T-cell (primary cell): ENCODE measurements at places on chromosomes 13 and 19. TPM values are rescaled to one million over a fixed set of nuclear protein-coding genes. Genes with fewer than 3 reads are reported as not detected.

- no peaks in the 10 kb centered on the region for H3K4me1 ChIP-seq
- no peak for DNase-seq
- H3K4me3 ChIP-seq = no peak overlapping the region
These were observed 53.5 kb upstream of the OLFM4 start for GRCh38 chr13:52975161-52975560.

Gene ELSPBP1
- not detected for total RNA-seq

- no peaks in the 10 kb centered on the region for H3K4me1 ChIP-seq
- DNase-seq = no peak
- H3K4me3 ChIP-seq = no peak overlapping the region
- H3K27me3 ChIP-seq = no peaks in the 10 kb centered on the region
These were observed 1135.0 kb downstream of the SLITRK1 start for GRCh38 chr13:82747291-82747690.

DNA sequence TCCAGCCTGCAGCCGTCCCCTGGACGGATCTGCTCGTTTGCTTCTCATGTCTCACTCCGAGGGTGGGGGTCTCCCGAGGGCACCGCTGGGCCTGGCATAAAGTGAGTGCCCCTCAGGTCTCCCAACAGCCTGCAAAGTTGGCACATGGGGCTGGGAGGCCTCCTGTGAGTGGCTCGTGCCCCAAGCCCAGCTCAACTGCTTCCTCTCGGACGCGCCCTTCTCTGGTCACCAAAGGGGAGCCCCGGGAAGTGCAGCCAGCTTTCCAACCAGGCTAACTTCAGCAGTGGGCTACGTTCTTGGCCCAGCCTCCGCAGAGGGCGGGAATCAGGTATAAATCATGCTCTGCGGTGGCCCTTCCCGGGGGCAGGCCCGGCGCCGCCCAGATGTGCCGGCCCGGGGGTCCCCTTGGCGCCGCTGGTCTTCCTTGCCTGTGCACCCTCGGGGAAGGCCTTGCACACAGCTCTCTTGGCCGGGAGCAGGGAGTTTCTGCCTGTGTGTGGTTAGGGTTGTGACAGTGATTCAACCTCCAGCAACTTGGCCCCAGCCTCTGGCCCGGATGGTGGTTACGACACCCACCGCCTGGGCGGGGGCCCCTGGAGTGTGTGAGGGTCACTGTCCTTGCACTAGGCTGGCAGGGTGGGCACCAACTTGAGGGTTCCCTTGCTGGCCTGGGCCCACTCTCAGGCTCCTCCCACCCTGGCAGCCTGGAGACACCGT is 20.7 kb downstream of the CEBPG start:
- no peaks in the 10 kb centered on the region for H3K27me3 ChIP-seq
- no peak overlapping the region for H3K27ac ChIP-seq
- DNase-seq = no peak

Gene ZNF528
- 32.4 TPM for total RNA-seq

Gene SCGB2B2
- total RNA-seq = 0.41 TPM

Gene CFAP97D2
- 2.6 TPM for total RNA-seq

- no peaks in the 10 kb centered on the region for H3K27me3 ChIP-seq
- no peak for DNase-seq
- no peak overlapping the region for H3K4me3 ChIP-seq
- peaks cover 18% of the 10 kb centered on the region for H3K4me1 ChIP-seq
- H3K27ac ChIP-seq = peak overlapping the region; percentile 85
These were observed 4.7 kb downstream of the SLC1A5 start for GRCh38 chr19:46783670-46784069.

Gene ETV2
- total RNA-seq = 0.91 TPM

DNA sequence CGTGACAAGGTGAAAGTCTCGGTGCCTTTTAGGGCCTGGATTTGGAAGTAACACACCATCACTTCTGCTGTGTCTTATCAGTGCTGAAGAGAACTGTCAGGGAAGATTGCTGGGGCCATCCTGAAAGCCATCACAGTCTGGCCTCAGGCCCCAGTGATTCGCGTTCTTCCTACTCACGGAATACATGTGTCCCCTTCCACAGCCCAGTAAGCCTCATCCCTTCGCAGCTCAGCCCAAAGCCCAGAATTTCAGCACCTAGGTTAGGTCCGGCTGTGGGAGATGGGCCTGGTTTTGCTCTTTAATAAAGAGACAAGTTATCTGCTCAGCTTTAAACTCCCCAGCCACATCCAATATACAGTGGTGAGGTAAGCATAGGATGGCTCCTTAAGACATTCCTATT is 113.0 kb upstream of the SPACA7 start:
- H3K4me3 ChIP-seq = no peak overlapping the region
- H3K36me3 ChIP-seq = no peaks in the 10 kb centered on the region
- DNase-seq = no peak
- peaks cover 5% of the 10 kb centered on the region for H3K27me3 ChIP-seq
- no peaks in the 10 kb centered on the region for H3K4me1 ChIP-seq

Gene KCNK6
- 12.9 TPM for total RNA-seq

Gene ZNF486
- total RNA-seq = 7.6 TPM

DNA sequence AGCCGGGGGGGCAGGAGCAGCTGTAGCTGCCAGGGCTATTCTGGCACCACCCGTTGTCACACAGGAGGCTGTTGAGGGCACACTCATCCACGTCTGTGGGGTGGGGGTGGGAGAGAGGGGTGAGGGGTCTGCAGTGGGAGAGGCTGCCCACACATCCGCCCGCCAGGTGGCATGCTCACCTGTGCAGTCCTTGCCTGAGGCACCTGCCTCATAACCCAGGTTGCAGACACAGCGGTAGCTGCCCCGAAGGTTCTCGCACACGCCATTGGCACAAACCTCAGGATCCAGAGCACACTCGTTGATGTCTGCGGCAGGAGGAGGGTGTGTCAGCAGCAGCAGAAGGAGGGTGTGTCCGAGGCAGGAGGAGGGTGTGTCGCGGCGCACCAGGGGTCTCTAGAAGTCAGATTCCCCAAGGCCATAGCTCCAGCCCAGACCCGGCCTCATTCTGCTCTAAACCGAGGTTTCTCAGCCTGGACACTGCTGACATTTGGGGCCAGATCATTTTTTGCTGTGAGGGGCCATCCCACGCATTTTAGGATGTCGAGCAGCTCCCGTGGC is 20.3 kb downstream of the FBN3 start:
- H3K4me1 ChIP-seq = no peaks in the 10 kb centered on the region
- no peaks in the 10 kb centered on the region for H3K36me3 ChIP-seq
- peaks cover 36% of the 10 kb centered on the region for H3K27me3 ChIP-seq
- no peak overlapping the region for H3K4me3 ChIP-seq
- H3K27ac ChIP-seq = no peak overlapping the region

Gene OLFM2
- total RNA-seq = 6.0 TPM

Gene IZUMO2
- total RNA-seq = not detected

DNA sequence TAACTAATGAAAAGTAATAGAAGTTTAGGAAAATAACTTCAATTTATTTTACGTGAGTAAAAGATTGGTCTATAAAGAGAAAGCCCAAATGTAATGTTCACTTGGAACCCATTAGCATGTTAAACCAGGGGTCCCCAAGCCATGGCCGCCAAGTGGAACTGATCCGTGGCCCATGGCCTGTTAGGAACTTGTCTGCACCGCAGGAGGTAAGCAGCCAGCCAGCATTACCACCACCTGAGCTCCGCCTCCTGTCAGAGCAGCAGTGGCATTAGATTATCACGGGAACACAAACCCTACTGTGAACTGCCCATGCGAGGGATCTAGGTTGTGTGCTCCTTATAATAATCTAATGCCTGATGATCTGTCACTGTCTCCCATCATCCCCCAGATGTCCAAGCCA is 818.7 kb upstream of the GPC6 start:
- no peaks in the 10 kb centered on the region for H3K27me3 ChIP-seq
- H3K27ac ChIP-seq = no peak overlapping the region
- H3K4me3 ChIP-seq = no peak overlapping the region
- H3K36me3 ChIP-seq = no peaks in the 10 kb centered on the region
- no peaks in the 10 kb centered on the region for H3K4me1 ChIP-seq
- no peak for DNase-seq
